ENCODE measurements at places on chromosomes 3 and 15. TPM values are rescaled to one million over a fixed set of nuclear protein-coding genes. Genes with fewer than 3 reads are reported as not detected.

LRRC15 gene
- 0.36 TPM for total RNA-seq

GOLGA6L7 gene
- total RNA-seq = not detected

MEGF11 gene
- total RNA-seq = not detected

CD200R1 gene
- not detected for total RNA-seq

CHRM5 gene
- total RNA-seq = 0.04 TPM

SSUH2 gene
- not detected for total RNA-seq

ROPN1B gene
- total RNA-seq = 0.18 TPM

EFCAB12 gene
- total RNA-seq = 0.12 TPM

ARL6IP5 gene
- total RNA-seq = 25.4 TPM

SPG21 gene
- 53.0 TPM for total RNA-seq

ARMC8 gene
- total RNA-seq = 21.1 TPM

PSMD6 gene
- 73.2 TPM for total RNA-seq

CADM2 gene
- not detected for total RNA-seq

PPIB gene
- total RNA-seq = 450 TPM

MYLK gene
- 8.7 TPM for total RNA-seq

SKOR1 gene
- 0.35 TPM for total RNA-seq

TNNC1 gene
- total RNA-seq = 4.9 TPM

LTF gene
- total RNA-seq = not detected

Data from PC-3 (cell line).